Activated naive CD8-positive, alpha-beta T cell treated with anti-CD3 and anti-CD28 coated beads, Interleukin-2, amount 10 ng/mL, durations not matched to agents 7 days and 5 days (primary cell): ENCODE measurements at places on chromosomes 11 and 22. TPM values are rescaled to one million over a fixed set of nuclear protein-coding genes. Genes with fewer than 3 reads are reported as not detected.

C11orf87 gene
- not detected for total RNA-seq

ISX gene
- total RNA-seq, result not detected

TPH1 gene
- 0.40 TPM for total RNA-seq

VWCE gene
- 2.4 TPM for total RNA-seq

RFPL1 gene
- total RNA-seq, result not detected

FJX1 gene
- not detected for total RNA-seq

ENDOD1 gene
- total RNA-seq, result 23.8 TPM

MTNR1B gene
- total RNA-seq, result not detected

SUN2 gene
- 607 TPM for total RNA-seq

KCNE3 gene
- 0.23 TPM for total RNA-seq

ADAMTS8 gene
- not detected for total RNA-seq

ELFN2 gene
- 0.26 TPM for total RNA-seq

LINC01488 gene
- not detected for total RNA-seq

PHOX2A gene
- total RNA-seq, result not detected

SYT7 gene
- not detected for total RNA-seq
